ENCODE measurements at places on chromosomes 6 and 20.

- DNase-seq, result no peak
Measured at GRCh38 chr20:24995741-24996448, 3.3 kb upstream of the APMAP start.

- DNase-seq, result peak; percentile 15
Measured at GRCh38 chr6:127457456-127458064, 1.6 kb downstream of the KIAA0408 start.

DNA sequence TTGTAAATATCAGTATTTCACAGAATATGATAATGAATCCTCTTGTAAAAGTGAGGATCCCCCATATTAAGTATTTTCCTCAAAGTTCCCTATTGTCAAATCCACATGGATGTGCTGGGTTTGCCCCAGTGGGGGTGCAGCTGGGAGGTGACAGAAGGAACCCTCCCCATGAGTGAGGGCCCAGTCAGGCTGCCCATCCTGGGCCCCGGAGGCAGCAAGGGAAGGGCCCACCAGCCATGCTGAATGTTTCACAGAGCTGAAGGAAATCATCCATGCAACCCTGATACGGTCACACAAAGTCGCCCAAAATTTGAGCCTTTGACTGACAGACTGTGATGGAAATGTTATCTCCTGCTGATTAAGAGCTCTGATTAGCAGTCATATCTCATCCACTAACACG is 39.7 kb downstream of the FRMD1 start:
- no peak for DNase-seq

- no peak for DNase-seq
Measured at GRCh38 chr6:144415835-144416237, 130.7 kb downstream of the UTRN start.

GRCh38 chr6:148818939-148819575 is 72.2 kb downstream of the UST start:
- DNase-seq, result no peak

DNA sequence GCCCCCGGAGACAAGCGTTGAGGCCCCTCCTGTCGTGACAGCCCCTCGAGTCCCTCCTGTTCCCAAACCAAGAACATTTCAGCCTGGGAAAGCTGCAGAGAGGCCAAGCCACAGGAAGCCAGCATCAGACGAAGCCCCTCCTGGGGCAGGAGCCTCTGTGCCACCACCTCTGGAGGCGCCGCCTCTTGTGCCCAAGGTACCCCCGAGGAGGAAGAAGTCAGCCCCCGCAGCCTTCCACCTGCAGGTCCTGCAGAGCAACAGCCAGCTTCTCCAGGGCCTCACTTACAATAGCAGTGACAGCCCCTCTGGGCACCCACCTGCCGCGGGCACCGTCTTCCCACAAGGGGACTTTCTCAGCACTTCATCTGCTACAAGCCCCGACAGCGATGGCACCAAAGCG is 72.4 kb downstream of the SERAC1 start:
- no peak for DNase-seq

DNA sequence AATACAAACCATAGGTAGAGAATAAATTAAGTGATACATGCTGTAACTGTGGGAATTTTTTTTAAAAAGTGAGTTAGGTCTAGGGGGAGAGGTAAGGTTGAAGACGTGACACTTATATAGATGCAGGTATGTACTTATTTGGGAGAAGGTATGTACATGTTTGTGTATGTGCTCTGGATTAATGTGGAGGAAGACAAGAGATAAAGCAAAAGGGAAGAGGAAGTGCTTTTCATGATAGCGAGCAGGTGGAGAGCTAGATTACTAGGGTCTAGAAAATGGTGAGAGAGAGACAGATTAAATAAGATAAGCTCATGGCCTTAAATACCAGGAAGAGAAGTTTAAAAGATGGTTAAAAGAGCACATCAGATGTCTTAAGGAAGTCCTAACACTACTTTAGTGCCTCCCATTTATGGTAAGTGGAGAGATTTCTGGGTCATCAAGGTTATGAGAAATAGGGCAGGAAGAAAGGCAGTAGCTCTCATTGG is 92.5 kb downstream of the MAN1A1 start:
- DNase-seq, result no peak

GRCh38 chr6:126180585-126180984 is 159.3 kb upstream of the CENPW start:
- DNase-seq, result no peak

- DNase-seq, result no peak
Measured at GRCh38 chr6:136586295-136586694, 36.1 kb upstream of the MAP7 start.

DNA sequence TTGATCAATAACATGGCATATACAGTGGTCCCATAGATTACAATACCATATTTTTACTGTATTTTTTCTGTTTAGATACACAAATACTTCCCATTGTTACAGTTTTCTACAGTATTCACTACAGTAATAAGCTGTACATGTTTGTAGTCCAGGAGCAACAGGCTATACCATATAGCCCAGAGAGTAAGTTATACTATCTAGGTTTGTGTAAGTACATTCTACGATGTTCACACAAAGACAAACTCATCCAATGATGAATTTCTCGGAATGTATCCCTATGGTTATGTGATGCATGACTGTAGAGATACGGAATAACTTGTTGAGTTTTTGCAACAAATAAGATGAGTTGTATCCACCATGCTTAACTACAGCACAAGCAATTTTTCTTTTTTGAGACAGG is 3.6 kb upstream of the MYO6 start:
- no peak for DNase-seq

DNA sequence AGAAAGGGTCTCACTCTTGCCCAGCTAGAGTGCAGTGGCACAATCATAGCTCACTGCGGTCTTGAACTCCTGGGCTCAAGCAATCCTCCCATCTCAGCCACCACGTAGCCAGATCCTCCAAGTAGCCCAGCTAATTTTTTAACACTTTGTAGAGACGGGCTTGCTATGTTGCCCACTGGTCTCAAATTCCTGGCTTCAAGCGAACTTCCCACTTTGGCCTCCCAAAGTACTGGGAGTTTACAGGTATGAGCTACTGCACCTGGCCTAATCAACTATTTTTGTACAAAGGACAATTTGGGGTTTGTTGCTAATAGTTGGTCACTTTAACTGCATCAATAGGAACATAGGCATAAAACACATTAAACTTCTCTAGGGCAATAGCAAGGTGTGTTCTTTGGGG is 29.9 kb upstream of the SYNCRIP start:
- DNase-seq, result no peak

DNA sequence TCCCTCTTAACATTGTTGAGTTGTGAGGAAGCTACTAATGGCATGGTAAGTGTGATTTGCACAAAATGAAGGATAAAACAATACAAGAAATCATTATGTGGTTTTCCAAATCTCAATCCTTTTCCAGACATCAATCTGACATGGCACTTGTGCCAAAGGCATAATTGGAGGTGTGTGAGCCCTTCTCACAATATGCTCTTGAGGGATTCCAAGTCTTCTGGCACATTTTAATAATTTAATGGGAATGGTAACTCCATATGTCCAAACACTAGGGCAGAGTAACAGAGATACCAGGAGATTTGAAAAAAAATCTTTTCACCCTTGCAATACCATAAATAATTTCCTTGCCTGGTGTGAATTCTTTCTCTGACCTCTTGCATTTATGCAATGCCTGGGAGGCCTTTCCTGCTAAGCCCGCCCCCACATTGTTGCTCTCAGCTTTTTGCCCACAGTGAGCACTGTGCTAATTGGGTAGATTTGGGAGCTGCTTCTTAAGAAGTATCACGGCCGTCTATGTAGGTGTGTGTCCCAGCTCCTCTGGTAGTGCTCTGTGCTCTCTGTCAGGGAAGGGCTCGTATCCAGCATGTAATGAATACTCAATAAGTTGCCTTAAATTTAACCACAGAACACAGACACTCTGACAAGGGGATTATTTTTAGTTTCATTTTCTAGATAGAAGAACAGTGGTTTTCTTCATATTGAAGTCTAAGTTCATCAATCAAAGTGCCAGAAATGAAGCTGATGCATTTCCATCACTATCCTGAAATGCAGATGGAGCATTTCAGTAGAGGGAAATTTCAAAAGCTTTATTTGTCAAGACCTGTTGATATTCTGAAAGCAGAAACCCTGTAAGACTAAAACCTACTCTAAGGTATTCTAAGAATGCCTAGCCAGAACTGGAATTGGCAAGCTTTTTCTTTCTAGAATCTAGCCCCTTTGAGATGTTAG is 54.4 kb upstream of the CEP85L start:
- DNase-seq, result peak; percentile 44

GRCh38 chr6:86016567-86016966 is 373.9 kb upstream of the SYNCRIP start:
- no peak for DNase-seq

DNA sequence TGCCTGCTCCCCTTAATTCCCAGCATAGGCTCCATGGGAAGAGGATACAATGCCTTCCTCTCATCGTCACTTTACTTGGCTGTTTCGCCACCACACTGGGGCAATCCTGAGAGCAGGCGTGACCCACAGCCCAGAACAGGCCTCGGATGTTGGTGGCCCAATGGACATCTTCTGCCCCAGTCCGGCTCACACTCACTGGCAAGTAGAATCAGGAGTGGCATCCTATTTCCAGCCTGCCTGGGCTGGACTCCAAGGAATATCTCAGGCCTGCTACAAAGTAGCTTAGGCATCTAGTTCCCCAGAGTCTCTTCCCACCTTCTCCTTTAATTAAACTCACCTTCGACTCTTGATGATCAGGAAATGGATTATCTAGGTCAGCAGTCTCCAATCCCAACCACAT is 110.5 kb downstream of the LRFN2 start:
- no peak for DNase-seq

- no peak for DNase-seq
Measured at GRCh38 chr6:112296122-112296521, 41.8 kb upstream of the LAMA4 start.

GRCh38 chr6:138923561-138923960 is 64.5 kb downstream of the REPS1 start:
- no peak for DNase-seq

- DNase-seq, result no peak
Measured at GRCh38 chr6:7742223-7742785, 16.4 kb downstream of the BMP6 start.

DNA sequence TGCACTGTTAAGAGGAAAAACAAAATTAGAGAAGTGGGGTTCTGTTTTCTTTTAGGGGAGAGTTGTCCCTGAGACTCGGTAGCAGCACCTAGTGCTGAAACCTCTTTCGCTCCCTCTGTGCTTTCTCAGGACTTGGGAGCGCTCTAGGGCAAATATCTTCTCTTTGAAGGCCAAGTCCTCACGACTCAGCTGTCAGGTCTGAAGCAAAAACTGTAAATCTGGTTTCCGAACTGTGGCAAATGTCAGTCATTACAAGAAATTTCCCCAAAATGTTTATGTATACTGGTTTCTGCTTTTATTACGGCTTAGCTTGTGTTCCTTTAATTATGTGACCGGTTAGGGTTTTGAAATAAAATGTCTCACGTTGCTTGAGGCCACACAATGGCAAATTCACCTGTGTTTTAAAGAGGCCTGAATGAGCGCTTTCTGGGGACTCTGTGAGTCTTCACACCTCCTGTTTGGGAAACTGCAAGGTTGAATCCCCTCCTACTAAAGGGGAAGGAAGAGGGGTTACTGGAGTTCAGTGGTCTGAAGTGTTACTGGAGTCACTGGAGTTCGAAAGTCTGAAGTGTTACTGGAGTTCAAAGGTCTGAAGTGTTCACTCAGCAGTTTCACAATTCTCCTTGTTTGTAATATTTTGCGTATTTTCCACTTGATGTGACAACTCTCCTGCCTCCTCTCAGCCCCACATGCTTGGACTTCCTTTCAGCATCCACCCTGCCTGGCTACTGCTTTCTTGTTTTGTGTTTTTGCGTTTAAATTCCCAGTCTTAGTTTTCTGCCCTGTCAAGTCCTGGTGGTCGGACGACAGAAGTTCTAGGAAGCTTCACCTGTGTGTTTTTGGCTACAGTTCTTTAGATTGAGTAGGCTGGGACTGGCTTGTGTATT is 1.6 kb downstream of the SMPDL3A start:
- peak; percentile 0 for DNase-seq

DNA sequence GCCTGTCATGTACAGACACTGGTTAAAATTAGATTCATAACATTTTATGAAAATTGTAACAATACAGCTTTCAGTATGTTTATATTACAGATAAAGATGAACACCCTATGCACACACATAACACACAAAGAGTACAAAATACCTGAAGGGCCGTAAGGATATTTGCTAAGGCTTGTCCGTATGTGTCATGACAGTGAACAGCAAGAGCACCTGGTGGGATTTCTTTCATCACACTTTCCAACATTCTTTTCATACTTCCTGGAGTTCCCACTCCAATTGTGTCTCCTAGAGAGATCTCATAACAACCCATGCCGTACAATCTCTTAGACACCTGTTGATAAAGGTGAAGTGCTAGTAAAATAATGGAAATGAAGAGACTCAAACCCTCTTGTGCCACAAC is 83.7 kb downstream of the HMGCLL1 start:
- no peak for DNase-seq

- no peak for DNase-seq
Measured at GRCh38 chr6:151551223-151551857, 57.5 kb downstream of the CCDC170 start.

DNA sequence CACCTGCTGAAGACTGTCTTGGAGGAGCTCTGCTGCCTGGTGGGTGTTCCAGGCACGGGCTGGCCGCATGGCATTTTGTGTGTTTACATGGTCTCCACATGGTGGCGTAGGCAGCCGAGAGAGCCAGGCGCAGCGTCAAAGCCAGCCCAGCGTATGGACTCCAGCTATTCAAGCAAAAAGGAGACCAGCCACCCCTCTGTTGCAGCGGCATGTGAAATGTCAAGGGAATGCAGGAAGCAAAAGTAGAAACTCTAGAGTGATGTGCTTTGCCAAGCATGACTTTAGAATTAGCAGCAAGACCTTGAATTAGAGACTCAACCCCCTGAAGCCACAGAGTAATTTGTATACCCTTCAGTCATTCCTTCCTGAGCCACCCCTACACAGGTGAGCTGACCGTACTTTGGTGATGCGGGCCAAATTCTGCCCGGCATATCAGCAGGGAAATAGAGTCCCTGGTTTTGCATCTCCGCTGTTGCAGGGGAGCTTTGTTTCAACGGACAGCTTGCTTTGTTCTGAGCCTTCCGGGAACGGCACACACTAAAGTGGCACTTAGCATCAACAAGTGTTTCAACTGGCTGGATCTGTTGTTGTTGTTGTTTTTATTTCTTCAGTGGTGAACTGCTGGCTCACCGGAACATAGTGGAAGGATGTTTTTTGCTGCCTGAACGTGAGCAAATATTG is 48.5 kb downstream of the FNDC1 start:
- no peak for DNase-seq

GRCh38 chr6:161050134-161050765 is 58.7 kb downstream of the MAP3K4 start:
- no peak for DNase-seq

GRCh38 chr20:15235471-15236198 is 898.2 kb upstream of the FLRT3 start:
- DNase-seq, result no peak

- no peak for DNase-seq
Measured at GRCh38 chr20:51739722-51740249, 28.4 kb downstream of the ATP9A start.

- peak; percentile 66 for DNase-seq
Measured at GRCh38 chr20:32536851-32537656, 48.1 kb downstream of the NOL4L start.
